ENCODE measurements at places on chromosomes 16 and 17. TPM values are rescaled to one million over a fixed set of nuclear protein-coding genes. Genes with fewer than 3 reads are reported as not detected.

Gene NOXO1
- under 0.01 TPM for total RNA-seq

Gene OSGIN1
- 6.6 TPM for total RNA-seq

Gene USP22
- 178 TPM for total RNA-seq

DNA sequence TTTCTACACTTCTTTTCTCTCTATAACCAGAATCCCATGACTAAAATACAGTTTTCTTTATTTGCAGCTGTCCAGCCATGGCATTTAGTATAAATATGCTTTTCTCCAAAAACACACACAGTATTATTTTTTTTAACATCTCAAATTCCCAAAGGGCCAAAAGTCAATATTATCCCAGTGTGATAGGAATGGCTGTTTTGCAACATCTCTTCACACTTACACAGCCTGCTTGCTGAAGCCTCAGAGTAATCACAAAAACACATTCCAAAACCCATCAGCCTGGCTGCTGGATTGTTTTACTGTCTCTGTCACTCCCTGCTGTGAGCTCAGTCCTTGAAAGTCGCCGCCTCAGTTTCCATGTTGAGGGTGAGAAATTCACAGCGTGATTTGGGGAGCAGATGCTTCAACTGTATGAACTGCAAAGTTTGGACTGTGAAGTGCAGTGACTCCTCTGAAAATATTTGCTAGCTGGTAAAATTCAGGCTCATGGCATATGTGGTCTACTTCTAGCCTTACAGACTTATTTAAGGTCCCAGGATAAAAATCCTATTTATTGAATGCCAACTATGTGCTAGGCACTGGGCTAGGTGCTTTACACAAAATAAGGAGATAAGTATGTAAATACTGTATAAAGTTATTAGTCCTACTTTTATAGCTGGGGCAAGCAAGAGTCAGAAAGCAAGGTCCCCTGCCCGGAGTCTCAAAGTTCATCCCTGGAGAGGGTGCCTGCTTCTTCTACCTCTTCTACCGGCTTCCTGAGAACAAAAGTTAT, 116.5 kb downstream of the SOCS1 start:
- peak; percentile 72 for DNase-seq

- DNase-seq, result no peak
Measured at GRCh38 chr17:81706757-81707624, 3.8 kb downstream of the MRPL12 start.

Gene NF1
- 78.8 TPM for total RNA-seq

Gene HCRT
- total RNA-seq, result not detected

DNA sequence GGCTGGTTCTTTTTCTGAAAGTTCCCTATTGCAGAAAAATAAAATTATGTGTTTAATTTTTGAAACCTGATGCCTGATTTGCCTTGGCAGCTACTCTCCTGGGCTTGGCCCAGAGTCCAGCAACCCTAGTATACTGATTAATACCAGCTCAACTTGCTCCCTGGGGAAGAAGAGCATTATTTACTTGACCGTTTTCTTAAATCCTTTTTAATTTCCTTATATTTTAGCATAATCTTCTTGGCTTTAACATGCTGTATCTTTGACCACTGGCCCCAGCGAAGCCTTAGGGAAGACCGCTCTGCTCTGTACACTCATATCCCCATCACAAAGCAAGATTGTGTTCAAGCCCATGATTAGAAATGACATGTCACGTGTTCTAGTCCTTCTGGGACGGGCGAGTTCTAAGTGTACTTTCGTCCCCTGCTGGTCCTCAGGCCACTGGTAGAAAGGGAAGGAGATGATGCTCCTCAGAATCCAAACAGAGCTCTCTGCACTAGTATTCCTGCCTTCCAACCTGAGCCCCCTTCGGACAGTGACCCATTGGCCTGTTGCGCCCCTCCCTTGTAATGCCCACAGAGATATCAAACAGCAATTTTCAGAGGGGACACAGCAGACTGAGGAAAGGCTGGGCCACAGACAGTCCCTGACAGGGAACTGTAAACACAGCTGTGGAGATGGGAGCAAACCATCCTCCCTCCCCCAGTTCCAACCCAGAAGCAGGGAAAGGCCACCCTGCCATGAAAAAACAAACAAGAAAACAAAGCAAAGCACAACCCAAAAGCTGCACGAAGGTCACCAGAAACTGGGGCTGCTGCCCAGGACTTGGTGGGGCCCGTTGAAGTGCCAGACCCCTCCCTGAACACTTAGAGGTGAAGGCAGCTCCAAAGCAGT, 4.3 kb upstream of the EZH1 start:
- no peak for DNase-seq

- no peak for DNase-seq
Measured at GRCh38 chr16:11408216-11408615, 63.0 kb downstream of the RMI2 start.

Gene GPR139
- total RNA-seq, result not detected

Gene RUNDC1
- 8.8 TPM for total RNA-seq

Gene NPTX1
- total RNA-seq, result 31.2 TPM

- DNase-seq, result no peak
Measured at GRCh38 chr16:54748611-54749190, 182.0 kb upstream of the IRX5 start.

DNA sequence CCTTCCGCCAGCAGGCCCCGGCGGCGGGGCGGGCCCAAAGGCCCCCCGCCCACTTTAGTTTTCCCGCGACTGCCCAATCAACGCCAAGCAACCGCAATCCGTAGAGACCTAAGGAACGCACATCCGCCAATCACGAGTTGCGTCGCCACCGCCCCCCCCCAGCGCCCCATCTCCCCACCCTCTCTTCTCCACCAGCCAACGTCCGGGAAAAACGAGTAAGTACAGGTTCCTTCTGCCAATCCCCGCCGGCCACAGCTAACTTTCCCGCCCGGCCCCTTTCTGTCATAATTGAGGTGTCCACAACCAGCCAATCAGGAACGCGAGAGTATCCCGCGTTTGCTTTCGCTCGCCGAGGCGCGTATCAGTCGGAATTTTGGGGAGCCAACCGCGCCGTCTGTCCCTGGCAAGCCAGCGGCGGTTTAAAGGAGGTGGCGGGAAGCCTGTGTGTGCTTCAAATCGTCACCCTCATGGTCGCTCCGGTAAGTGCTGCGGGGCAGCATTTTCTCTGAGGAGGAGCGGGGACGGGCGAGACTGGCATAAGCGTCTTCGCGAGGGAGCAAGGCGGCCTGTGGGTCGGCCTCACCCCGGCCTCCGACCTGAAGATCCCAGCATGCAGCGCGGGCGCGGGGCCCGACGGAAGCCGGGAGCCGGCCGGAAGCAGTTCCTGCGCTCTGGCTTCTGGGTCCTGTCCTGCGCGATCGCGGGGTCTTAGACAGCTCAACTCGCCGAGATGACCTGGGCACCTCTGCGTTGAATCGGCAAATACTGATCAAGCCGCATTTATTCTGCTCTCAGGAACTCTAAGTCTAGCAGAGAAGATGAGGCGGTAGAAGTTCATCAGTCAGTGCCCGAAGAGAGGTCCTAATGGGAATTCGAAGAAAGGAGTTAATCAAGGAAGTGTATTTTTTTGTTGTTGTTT, at the start of gene MIS12:
Gene MIS12, plus strand, starts transcription at position 361 of the 919 bp plus-strand sequence. CDS start 2,297 bp downstream, outside the sequence.
- DNase-seq, result peak; percentile 99

GRCh38 chr17:80704381-80704819, 159.8 kb downstream of the RPTOR start:
- peak; percentile 36 for DNase-seq

Gene CTF1
- total RNA-seq, result 1.8 TPM

DNA sequence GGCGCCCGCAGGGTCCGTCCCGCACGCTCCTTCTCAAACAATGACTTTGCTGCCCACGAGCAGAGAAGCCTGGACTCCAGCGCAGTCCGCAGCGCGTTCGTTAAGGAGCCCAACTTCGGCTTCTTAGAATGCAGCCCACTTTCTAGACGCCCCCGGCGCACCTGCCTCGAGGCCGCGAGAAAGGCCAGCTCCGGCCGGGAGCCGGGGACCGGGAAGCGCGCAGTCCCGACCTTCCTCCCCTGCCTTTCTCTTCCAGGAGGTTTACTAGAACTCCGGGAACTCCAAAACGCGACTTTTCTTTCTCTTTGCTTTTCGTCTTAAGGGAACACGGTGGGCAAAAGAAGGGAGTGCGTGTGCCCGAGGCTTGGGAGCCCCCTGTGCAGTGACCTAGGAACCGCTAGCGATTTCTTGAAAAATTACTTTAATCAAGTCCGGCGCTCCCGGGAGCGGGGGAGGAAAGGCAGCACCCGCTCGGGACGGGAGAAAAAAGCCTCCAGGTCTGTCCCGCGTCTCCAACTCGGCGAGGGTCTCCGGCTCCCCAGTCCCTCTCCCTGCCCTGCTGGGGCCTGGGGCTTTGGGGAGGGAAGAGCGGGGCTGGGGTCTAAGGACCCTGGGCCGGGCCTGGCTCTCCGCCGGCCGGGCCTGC, 2.6 kb downstream of the HNF1B start:
- peak; percentile 17 for DNase-seq

Gene DHRS7C
- not detected for total RNA-seq

Gene SPATA22
- 0.17 TPM for total RNA-seq

Gene MYH11
- total RNA-seq, result 28.8 TPM

DNA sequence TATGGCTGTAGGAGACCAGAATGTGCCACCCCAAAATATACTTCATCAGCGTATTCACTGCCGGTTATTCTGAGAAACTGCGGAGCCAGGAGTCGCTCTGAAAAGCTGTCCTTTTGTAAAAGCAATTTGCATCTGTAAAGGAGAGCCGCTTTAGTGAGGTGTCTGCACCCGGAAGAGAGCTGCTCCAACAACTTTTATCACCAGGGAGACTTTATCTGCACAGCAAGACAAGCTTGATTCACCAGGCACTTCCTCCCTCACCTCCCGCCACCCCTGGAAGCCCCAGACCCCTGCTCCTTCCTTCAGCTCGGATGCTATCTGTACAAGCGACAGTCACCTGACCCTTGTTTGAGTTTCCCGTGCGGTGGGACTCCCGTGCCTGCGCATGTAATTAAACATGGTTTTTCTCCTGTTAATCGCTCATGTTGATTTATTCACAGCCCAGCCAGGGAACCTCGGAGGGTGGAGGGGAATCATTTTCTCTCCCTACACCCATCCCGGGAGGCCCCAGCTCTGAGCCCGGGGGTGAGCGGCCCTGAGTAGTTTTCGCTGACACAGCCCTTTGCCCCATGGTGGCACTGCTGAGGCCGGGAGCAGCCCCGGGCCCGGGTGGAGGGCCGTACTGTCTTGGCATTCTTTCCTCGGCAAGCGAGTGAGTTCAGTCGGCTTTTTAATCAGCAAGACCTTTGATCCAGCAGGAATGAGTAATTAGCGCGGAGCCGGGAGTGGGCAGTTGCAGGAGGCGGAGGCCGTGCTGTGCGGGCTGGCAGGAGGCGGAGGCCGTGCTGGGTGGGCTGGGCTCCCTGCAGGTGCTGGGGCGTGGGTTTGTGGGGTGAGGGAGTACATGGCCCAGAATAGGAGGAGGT, 222.7 kb upstream of the CIBAR2 start:
- DNase-seq, result peak; percentile 60

DNA sequence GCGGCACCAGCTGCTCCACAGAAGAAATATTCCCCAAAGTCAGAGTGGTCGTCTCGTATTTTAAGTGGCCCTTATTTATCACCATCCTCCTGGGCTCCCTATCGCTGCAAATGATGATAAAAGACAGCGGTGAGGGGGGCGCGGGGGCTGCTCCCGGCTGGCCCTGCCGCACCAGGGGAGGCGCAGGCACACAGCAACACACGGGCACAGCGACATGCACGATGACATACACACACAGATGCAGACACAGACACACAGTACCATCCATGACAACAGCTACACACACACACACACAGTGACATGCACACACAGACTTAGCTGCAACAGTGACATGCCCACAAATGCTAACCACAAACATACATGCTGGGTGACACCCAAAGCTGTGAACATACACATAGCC, 52.5 kb downstream of the MRM1 start:
- DNase-seq, result no peak

GRCh38 chr16:88633684-88634140, 4.7 kb upstream of the IL17C start:
- no peak for DNase-seq

DNA sequence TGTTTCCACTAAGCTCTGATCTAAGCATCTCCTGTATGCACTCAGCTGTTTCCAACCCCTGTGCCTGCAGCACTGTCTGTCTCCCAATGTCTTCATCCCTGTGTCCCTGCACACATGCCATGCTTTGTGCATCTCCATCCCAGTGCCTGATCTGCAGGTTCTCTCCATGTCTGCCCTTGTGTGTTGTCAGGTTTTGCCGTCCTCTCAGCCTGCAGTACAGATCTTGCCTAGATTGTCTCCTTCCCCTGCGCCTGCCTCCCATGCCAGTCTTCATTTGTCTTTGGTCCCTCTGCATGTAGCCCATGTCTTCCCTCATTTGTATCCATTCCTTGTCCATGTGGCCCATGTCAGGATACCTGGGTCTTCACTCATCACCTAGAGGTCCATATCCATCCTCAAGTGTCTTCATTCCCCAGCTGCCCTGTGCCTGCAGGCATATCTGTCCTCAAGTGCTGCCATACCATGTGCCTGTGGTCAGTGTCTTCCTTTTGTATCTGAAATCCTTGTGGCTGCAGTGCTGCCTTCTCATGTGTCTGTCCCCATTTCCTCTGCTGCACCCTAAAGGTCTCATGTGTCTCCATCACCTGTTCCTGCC, 71.5 kb downstream of the TNFRSF13B start:
- DNase-seq, result no peak

DNA sequence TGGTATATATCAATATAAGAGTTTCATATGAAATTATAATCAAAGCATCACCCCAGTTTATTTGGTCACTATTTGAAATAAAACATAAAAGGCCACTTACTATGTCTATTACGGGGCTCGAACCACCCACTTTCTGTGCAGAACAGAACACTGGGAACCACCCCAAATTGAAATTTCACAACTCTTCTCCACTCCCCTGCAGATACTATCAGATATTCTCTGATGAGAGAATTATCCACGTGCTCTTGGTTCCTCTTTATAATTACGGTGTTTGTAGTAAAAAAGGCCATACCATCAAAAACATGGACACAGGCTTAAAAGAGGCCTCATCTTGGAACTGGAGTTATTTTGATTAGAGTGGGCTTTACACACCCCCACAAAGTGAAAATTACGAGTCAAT, 82.8 kb downstream of the WDR59 start:
- DNase-seq, result no peak

Gene HES7
- total RNA-seq, result under 0.01 TPM

DNA sequence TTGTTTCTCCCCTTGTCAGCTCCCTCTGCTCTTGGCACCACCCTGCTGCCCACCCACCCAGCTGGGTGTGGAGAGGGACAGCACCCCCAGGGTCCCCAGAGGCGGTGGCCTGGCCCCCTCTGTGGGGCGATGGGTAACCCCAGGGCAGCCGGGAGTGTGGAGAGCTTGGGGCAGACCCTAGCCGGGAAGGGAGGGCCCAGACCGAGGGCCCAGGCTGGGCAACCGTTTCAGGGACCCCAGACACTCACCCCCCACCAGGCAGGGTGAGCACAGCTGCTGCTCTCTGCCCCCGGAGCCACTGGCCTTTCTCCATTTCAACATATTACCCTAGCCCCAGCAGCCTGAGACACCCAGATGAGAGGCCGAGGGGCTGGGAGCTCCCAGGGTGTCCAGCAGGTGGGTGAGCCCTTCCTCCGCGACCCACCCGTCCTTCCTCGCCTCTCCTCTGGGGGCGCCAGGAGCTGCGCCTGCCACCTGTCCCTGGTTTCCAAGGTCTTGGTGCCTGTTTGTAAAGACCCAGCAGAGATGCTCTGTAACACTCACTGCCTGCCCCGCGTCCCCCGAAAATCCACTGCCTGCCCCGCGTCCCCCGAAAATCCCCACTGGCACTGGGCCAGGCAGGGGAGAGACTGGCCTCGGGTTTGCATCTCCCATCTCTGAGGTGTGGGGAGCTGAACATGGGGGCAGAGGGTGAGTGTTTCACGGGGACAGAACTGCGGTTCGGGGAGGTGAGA, 45.4 kb downstream of the BAHCC1 start:
- no peak for DNase-seq
